ENCODE measurements at places on chromosomes 6 and 20.

GRCh38 chr20:35166242-35166830 lies 5.5 kb upstream of the PROCR start:
- no peak for DNase-seq

- DNase-seq, result no peak
Measured at GRCh38 chr6:98241630-98242029, 592.7 kb upstream of the POU3F2 start.

- DNase-seq, result no peak
Measured at GRCh38 chr6:112946051-112946450, 598.9 kb downstream of the RFPL4B start.

DNA sequence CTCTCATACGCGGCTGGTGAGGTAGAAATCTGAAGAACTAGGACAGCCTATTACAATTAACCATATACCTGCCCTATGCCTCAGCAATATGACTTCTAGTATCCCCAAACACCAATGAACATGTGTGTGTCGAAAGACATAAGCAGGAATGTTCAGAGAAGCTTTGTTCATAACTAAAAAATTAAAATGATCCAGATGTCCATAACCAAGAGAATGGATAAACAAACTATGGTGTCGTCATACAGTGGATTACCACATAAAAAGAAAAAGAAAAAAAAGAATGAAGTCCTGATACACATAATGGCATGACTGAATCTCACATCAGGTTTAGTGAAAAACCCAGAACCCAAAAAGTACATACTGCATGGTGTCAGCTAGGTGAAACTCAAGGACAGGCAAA lies 73.9 kb downstream of the MDN1 start:
- no peak for DNase-seq

DNA sequence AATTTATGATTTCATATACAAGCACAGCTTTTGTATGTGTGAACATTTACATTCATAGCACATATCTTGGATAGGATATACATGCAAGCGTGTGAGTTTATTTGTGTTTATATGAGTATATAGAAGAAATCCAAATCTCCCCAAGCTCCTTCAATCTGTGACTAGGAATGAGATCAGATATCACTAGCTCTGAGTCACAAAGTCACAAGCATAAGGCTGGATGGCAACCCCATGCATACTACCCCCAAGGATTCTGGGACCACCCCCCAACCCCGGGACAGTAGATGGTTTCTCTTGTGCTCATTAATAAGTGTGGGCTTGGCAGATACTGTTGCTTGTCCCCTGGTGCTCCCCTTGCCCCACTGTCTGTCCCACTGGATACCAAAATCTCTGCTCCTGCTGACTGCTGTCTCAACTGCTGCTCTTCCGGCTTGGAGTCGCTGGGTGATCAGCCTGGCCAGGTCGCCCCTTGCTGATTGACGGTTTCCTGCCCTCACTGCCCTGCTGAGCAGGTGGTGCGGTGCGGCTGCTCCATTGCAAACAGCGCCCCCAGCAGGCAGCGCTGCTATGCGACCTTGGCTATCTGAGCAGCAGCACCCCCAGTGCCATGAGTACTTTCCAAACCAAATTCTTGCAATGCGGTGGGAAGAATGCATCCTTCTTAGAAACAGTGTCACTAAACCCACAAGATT lies 279.4 kb downstream of the CD83 start:
- peak; percentile 20 for DNase-seq

DNA sequence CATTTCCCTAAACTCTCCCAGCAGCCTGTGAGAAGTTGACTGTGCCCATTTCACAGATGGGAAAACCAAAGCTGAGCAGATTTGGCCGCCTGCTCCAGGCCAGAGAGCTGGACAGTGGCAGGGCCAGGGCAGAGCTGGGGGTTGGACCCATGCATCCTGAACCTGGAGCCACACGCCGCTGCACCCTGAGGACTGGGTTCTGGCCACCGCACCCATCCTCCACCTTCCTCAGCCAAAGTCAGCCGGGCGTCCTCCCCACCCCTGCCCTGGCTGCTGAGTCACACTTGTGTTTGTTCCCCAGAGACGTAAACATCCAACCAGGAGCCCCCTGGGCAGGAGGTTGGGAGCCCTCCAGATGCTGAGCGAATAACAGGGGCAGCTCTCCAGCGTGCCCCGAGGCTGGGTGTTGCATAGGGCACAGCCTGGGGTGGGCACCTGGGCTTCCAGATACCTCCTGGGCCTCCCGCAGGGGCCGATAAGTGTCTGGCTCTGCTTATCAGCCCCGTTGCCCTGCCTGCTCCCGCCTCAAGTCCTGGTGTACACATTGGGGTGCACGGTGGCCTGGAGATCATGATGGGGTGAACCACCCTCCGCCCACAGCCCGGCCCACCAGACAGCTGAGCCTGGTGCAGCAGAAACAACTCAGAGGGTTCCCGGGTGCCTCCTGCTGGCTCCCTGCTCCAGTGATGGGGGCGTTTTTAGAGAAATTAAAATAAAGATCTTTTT lies 23.8 kb downstream of the RBM38 start:
- DNase-seq, result no peak

GRCh38 chr6:49233483-49233882 lies 229.6 kb downstream of the MMUT start:
- no peak for DNase-seq

GRCh38 chr6:158758451-158758860 lies 60.7 kb downstream of the EZR start:
- no peak for DNase-seq

GRCh38 chr20:2655331-2656116 lies 3.1 kb downstream of the NOP56 start:
- no peak for DNase-seq

DNA sequence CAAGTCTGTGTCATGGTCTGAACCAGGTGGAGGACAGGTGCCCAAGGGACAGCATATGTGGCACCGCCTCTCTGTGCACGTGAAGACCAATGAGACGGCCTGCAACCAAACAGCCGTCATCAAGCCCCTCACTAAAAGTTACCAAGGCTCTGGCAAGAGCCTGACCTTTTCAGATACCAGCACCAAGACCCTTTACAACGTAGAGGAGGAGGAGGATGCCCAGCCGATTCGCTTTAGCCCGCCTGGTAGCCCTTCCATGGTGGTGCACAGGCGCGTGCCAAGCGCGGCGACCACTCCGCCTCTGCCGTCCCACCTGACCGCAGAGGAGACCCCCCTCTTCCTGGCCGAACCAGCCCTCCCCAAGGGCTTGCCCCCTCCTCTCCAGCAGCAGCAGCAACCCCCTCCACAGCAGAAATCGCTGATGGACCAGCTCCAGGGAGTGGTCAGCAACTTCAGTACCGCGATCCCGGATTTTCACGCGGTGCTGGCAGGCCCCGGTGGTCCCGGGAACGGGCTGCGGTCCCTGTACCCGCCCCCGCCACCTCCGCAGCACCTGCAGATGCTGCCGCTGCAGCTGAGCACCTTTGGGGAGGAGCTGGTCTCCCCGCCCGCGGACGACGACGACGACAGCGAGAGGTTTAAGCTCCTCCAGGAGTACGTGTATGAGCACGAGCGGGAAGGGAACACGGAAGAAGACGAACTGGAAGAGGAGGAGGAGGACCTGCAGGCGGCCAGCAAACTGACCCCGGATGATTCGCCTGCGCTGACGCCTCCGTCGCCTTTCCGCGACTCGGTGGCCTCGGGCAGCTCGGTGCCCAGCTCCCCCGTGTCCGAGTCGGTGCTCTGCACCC lies 109.5 kb upstream of the RAB32 start:
- DNase-seq, result no peak

DNA sequence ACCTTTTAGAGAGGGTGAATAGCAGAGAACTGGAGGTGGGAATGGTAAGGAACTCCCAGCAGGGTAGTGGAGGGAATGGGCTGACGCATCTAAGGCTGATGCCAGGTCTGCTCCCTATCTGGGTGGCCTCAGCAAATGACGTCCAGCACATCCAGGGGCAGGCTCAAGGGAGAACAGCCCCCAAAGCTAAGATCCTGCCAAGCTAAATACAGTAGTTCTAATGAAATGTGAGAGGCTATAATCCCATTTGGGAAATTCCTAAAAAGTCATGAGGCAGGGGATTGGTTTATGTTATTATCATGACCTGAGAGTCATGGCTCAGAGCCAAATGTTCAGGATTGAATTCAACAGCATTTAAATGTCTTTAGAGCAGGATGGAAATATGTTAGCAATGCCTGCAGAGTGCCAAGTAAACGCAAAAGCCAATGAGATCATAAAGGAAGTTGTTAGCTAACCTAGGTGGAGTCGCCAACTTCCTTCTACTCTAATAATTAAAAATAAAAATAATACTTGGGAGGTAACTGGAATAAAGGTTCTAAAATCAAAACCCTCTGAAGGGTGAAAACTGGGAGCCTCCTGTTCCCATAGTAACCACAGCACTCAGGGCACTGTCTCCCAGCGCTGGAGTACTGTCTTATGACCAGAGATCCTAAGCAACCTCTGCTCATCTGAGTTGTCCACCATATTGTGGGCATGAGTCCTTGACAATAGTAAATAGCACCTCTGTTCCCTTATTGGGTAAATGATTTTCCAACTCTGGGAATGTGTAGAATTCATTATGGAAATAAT lies 34.8 kb downstream of the IYD start:
- no peak for DNase-seq

GRCh38 chr6:84728602-84729001 lies 35.8 kb downstream of the TBX18 start:
- DNase-seq, result no peak

- no peak for DNase-seq
Measured at GRCh38 chr6:134520181-134521115, 202.5 kb upstream of the SGK1 start.

DNA sequence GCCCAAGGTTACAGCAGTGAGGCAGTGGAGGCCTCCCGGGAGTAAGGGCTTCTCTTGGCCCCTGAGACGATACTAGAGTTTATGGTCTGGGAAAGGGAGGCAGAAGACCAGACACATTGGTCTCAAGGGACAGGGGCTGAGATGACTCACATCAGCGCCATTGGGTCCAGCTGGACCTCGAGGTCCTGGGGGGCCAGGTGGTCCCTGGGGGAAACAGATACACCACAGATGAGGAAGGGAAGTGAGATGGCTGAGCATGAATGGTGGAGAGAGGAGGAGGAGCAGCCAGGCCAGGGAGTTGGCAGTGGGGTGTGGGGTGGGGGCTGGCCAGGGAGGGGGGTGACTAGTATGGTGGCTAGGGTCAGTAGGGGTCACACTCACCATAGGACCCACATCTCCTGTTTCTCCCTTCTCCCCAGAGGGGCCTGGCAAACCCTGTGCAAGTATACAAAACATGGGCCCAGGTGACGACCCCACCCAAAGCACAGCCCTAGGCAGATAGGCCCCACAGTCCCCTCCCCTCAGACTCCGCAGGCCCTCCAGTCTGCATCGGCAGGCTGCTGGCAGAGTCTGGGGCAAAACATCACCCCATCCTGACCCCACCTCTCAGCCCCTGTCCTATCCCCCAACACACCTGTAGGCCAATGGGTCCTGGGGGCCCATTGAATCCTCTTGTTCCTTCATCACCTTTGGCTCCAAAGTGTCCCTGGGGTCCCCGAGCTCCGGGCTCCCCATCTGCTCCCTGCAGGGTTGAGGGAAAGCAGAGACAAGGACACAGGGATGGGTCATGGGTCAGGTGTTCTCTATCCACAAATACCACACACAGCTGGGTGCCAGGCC lies 21.9 kb downstream of the COL11A2 start:
- no peak for DNase-seq

- DNase-seq, result no peak
Measured at GRCh38 chr6:158897236-158897635, 78.1 kb upstream of the EZR start.

GRCh38 chr20:3621111-3621510 lies 42.1 kb downstream of the GFRA4 start:
- DNase-seq, result no peak

DNA sequence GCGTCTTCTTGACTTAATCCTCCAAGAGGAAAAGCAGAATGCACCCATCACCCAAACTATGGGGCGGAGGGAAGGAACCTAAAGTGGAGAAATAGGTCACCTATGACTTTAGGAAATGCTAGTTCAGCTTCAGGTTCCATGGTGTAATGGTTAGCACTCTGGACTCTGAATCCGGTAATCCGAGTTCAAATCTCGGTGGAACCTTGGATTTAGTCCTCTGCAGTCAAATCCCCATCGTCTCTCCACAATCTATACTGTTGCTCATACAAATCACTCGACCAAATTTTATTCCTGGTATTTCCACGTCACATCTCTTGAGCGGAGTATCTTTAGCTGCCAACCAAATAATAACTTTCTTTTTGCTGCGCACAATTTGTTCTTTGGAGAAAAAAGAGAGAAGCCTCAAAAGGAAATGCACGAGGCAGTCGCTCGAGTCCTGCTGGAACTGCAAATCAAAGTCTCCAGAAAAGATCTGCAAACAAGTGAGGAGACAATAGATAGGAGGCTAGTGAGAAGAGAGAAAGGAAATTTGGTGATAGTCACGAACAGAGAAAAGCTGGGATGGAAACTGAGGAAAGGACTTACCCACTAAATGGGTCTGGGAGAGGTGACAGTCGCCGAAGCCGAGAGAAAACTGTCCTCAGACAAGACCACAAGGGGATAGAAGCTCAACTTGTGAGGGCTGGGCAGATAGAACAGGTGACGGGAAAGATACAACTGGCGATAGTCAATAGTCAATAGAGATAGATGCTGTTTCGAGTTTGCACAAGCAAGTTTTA lies 16.6 kb downstream of the POM121L2 start:
- no peak for DNase-seq
